ENCODE measurements at places on chromosomes 11 and 22.

GRCh38 chr11:88801484-88802123 lies 264.2 kb downstream of the GRM5 start:
- DNase-seq = no peak

- DNase-seq = no peak
These were observed 74.5 kb downstream of the TTC28 start for GRCh38 chr22:28604966-28605761.

- no peak for DNase-seq
These were observed 14.4 kb downstream of the DNAJB13 start for GRCh38 chr11:73965076-73965763.

- no peak for DNase-seq
These were observed 9.9 kb upstream of the ACER3 start for GRCh38 chr11:76850815-76851214.

DNA sequence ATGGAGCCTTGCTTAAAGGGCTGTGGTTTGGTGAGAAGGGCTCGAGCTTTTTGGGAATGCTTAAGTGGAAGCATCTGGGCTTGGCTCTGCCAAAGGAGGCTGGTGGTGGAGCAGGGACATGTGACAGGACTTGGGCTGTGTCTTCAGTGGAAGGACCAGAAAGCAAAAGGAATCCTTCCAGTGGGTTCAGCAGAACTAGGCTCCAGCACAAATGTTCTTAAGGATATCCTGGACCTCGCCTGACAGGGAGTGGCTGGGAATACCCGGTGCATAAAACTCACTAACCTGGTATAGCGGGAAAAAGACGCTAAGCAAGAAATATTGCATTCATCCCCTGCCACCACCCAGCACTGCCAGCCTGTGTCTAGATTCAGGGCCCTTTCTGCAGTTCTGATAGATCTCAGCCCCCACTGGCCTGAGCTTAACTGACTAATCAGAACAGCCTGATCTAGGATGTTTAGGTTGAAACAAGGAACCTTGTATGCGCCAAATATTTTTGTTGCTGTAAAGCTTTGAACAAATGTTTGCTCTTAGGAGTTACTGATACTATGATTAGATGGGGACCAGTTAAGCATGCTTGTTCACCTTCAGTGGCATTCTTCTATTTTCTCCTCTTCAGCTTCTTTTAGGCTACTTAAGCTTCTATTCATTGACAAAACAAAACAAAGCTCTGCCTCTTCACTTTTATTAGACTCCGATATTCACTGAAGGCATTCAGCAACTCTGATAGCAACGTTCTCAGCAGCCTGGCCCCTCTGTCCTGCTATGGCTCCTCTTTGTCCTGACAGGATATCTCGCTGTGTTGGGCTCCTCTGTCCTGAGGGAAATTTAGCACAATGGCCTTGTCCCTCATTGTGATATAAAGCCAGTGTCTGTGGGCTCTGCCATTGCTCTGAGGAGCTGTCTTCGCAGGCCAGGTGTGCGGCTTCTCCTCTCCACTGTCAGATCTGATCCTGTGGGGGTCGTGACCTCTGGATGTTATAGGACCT lies 25.0 kb downstream of the PPFIBP2 start:
- DNase-seq = no peak

GRCh38 chr11:7421136-7421535 lies 64.2 kb upstream of the OLFML1 start:
- no peak for DNase-seq
